Left kidney (tissue), 8 donors: ENCODE measurements at places on chromosomes 7 and 10. TPM values are rescaled to one million over a fixed set of nuclear protein-coding genes. Genes with fewer than 3 reads are reported as not detected.

GRCh38 chr10:24384954-24385353, 176.0 kb downstream of the KIAA1217 start:
- DNase-seq = no peak

DNA sequence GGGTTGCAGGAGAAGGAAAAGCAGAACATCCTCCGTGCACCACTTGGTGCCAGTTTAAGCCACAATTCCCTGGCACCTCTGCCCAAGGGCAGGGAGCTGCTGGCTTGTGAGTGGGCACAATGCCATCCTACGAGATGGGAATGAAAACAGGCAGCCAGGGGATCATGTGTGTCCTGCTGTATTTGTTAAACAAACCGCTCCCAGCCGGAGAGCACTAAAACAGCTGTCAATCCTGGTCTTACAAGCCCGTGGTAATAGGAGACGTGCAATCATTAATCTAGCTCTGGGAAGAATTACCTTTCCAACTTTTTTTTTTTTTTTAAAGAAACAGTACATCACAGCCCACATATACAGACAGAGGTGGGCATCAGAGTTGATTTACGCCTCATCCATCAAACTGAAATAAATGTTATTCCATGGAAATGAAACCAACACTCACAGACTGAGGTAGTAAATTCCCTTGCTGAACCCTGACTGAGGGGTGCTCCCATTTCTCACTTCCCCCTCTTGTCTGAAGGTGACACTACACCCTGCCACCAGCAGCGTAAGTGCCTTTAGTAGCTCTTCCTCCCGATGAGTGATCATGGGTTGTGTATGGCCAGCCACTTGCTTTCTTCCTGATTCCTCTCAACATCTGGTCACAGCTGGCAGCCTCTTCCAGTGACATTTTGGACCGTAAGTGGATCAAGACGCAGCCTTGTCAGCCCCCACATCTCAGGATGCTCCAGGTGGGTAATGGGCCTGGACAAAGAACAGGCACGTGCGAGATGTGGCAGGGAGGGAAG, 143.8 kb downstream of the TEX36 start:
- peak; percentile 80 for DNase-seq

- peak; percentile 70 for DNase-seq
Observed at GRCh38 chr7:73703757-73704639, 15.5 kb downstream of the STX1A start.

Gene NEURL1
- 1.6 TPM for polyA plus RNA-seq

DNA sequence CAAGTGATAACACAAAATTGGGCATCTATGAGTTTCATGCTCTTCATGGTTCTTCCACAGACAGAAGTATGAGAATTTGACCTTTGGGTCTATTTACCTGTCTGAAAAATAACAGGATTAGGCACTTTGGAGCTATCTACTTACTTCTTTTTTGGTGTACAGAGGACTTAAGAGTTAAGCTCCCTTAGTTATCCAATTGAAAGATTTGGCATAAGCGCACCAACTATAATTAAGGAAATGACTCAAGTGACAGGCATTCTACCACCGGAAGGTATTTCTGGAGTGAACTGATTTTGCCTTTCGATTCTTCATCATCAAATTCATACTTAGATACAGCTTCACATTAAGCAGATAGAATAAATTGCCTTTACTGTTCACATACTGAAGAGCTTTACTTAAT, 43.9 kb downstream of the IFIT5 start:
- no peak for DNase-seq

DNA sequence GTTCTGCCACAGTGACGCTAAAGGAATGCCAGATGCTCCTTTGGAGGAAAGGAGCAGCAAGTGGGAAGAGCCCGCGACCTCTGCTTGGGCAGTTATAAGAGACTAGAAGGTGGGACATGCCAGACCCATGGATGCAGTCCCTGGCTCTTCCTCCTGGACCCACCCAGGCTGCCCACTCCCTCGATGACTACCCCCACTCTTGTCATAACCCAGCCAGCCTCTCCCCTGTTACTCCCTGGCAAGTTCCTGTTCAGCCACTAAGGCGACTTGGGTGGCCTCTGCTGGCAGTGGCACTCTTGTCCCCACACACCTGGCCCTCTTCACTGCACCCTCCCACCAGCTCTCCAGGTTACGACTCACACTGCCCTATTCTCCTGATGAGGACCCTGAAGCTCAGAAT, 33.5 kb downstream of the COL13A1 start:
- DNase-seq = no peak

Gene PKD1L1
- 0.32 TPM for polyA plus RNA-seq

- DNase-seq = no peak
Observed at GRCh38 chr7:39952374-39952773, 2.3 kb downstream of the CDK13 start.

Gene IQUB
- 8.0 TPM for polyA plus RNA-seq
